ENCODE measurements at places on chromosomes 13 and 19. TPM values are rescaled to one million over a fixed set of nuclear protein-coding genes. Genes with fewer than 3 reads are reported as not detected.

DNA sequence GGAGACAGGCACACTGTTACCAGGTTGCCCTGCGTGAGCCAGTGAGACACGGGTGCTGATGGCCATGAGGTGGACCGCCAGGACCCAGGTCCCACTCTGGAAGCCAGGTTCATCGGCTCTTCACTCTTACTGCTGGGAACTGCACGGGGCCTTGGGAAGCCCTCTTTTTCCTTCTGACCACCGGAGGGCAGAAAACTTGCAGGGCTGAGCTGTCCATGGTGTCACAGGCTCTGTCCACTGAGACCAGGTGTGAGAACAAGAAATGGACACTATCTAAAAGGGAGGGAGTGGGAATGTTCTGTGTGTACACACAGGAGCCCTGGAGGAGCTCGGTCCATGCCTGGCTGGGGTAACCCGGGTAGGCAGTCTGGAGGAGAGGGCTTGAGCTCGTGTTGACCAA is 93.4 kb downstream of the UQCRFS1 start:
- no peak for DNase-seq

DNA sequence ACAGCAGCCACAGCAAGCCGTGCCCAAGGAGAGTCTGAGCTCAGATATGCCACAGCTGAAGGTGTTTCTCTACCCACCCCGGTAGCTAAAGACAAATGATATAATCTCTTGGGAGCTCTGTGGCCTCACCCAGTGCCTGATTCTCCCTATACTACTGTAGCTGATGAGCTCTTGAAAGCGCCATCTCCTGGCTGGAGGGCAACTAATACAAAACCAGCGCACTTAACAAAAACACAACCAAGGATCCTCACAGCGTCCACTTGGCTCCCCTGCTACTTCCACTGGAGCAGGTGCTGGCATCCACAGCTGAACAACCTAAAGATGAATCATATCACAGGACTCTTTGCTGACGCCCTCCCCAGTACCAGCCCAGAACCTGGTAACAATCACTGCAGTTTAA is 1212.0 kb downstream of the PCDH17 start:
- no peak for DNase-seq

- no peak for DNase-seq
Observed at GRCh38 chr13:70386919-70387318, 278.7 kb upstream of the KLHL1 start.

- DNase-seq: peak; percentile 71
Observed at GRCh38 chr13:75876142-75877050, 240.3 kb downstream of the LMO7 start.

- DNase-seq: no peak
Observed at GRCh38 chr19:45763691-45764294, 5.3 kb downstream of the SIX5 start.

DNA sequence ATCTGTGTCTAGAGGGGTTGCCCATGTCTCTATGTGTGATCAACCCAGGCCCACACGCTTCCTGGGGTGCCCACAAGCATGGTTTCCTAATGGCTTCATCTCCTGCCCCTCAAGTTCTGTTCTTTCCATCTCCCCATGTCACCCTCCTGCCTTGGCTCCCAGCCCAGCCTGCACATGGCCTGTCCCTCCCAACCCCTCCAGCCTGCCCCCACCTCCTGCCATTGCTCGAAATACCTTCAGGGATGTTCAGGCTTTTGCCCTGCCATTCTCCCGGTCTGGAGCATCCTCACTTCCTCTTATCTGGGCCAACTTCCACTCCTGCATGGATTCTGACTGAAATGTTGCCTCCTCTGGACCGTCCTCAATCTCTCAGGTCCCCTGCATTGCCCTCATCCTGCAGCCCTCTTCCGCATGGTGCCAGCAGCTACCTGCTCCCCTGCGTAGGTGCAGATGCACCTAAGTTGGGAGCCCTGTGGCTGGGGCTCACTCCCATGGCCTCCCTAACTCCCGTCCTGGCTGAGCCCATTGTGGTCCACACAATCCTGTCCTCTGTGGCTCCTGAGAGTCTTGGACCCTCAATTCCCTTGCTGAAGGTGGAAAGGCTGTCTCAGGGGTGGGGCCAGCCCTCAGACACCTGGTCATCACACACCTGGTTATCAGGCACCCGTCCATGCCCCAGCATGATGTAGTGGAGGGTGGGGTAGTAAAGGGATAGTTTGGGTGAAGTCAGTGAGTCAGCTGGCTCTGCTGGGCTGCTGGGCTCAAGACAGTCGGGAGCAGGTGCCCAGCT is 152.1 kb downstream of the URI1 start:
- DNase-seq: no peak

DNA sequence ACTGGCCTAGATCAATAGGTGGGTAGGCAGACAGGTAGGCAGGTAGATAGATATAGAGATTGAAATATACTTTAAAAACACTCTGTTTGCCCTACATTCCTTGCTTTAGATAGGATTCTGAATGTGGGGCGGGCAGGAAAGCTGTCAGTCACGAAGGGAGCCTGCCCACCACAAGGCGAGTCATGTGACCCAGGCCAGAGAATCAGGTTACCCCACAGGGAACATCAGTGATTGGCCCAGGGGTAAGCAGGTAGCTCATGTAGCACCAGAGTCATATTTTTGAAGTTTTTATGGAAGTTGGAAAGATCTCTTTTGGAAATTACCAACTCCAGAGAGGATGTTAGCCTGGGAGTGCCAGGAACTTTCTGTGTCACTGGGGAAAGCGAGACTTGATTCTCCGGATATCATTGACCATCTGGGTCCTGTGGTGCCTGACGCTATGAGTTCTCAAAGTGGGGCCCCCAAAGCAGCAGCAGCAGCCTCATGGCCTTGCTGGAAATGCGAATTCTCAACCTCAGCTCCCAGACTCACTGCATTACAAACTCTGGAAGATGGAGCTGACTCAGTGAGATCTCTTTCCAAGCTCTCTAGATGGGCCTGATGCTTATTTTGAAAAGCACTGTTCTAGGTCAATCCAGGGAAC is 60.3 kb downstream of the IRS2 start:
- DNase-seq: no peak

RAB4B gene
- total RNA-seq: 26.4 TPM

WDR62 gene
- 13.6 TPM for total RNA-seq

All from activated CD4-positive, alpha-beta T cell treated with anti-CD3 and anti-CD28 coated beads for 36 hours (primary cell).